Stimulated activated CD8-positive, alpha-beta memory T cell treated with anti-CD3 and anti-CD28 coated beads, Interleukin-2, amount 100 ng/mL, for 48 hours (primary cell): ENCODE measurements at places on chromosomes 12 and 14.

DNA sequence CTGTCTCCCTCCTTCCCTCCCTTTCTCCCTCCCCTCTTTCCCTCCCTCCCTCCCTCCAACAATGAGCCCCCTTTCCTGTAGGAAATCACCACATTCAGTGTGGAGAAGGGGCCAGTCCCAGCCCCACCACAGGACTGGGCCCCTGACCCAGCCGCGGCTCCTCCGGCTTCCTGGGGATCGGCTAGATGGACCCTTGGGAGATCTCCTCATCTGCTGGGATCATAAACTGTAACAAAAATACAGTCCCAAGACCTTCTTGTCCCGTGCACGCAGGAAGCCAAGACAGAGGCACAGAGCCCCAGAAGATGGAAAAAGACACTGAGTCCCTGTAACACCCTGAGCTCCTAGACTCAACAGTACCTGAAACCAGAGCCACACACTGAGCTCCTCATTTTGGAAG is 23.9 kb downstream of the DIO3 start:
- DNase-seq: no peak

DNA sequence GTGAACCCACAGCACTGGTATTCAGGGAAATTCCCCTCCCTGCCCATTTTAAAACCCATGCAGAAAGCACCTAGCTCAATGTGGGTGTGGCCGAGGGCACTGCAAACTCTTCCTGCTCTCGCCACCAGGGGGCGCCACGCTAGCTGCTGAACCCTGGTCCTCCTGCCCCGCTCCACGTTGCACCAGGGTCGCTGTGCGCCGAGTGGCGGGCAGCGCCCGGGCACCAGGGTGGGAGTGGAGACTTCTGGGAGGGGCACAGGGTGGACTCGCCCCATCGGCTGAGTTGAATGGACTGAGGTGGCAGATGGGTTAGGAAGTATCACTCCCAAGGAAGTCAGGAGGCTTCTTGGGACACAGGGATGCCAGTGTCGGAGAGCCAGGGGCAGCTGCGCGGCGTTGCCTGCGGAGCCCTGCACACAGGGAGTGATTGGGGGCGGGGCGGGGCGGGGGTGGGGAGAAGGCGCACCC is 48.1 kb upstream of the BCL11B start:
- peak; percentile 66 for DNase-seq

- DNase-seq: no peak
Measured at GRCh38 chr12:80412343-80412953, 31.6 kb upstream of the PTPRQ start.

DNA sequence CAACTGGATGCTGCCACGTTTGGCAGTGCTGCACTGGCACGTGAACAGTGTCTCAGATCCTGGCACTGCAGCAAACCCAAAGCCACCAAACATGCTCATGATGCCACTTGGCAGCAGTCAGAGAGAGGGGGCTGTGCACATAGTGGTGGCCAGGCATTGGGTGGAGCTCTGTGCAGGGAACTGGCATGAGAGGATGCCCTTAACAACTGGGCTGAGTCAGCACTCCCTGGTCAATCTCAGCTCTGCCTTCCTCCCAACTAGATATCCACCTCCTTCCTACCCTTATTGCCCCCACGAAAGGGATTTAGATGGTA is 37.0 kb downstream of the ZFHX2 start:
- DNase-seq: no peak

DNA sequence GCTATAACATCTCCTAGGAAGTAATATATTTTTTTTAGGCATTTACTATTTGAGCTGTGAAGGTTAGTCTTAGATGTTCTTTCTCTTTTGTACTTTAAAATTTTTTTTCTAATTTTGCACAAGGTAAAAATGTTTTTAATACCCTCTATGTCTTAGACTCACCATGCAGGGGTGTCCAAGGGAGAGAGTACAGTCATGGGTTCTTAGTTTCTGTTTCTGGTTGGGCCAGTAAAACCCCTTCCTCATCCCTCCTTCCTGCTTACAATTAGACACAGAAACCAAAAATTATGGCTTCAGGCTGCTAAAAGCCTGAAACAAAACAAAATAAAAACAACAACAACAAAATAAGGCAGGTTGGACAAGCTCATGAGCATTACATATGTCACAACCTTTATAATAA is 193.0 kb downstream of the SYT1 start:
- DNase-seq: no peak

DNA sequence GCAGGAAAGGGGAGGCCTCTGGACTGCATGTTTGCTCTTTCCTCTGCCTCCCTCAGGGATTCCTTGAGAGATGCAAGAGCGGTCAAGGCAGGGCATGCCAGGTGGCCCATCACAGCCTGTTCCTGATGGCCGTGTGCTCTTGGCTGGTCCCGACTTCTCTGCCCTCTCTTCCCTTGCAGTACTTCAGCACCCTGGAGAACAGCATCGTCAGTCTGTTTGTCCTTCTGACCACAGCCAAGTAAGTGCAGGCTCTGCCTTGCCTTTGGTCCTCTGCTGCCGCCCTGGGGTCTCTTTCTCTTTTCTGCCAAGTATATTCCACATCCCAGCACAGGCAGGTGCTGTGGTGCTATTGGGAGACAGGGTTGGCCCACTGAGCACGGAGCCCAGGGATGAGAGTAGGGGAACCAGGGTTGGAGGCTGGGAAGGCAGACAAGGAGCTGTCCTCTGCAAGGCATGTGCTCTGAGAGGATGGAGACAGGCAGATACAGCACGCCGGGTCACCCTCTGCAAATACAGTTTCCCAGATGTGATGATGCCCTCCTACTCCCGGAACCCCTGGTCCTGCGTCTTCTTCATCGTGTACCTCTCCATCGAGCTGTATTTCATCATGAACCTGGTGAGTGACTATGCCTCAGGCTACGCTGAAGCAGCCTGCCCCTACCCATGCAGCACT is 51.9 kb downstream of the TPCN1 start:
- no peak for DNase-seq

DNA sequence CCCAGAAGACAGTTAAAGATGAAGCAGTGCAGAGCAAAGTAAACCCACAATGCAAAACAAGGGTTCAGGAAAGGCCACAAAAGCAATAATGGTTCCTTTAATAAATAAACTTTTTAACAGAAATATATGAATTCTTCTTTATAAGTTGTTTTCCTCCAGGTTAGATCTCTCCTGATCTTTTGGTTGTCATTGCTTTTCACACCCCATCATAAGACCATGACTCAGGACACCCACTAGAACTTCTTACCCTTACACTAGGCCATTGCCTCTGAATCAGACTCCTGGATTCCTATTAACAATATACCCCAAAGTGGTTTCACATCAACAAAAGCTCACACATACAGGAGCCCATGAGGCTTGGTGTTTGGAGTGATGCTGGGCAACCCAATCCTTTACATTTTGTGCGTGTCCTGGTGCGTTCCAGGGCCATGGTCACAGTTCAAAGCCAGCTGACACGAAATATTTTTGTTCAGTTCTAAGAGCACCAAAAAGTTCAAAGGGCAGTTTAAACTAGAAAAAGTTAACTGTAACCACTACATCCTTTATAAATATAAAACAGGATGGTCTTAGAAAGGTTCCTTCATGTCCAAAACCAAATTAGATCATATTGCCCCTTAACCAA is 187.0 kb downstream of the EPS8 start:
- no peak for DNase-seq

DNA sequence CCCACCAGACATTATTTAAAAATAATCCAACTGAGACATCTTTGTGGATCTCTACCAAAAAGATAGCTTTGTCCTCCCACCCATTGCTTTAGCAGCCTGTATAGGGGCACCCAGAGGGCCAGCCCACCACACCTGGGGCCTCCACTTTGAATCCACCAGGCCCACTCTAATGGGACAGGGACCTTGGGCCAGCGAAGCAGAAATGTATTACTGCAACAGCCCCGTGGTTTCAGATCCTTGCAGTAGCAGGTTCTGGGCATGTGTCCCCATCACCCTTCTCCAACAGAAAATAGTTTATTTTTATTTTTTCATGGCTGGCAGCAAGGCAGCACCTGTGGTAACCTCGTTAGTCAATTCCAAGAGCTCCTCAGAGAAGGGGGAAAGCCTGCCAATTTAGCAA is 218.4 kb downstream of the ZFP36L1 start:
- no peak for DNase-seq
